ENCODE measurements at places on chromosomes 13 and 19.

- no peak for DNase-seq
These were observed 18.5 kb downstream of the PTPRS start for GRCh38 chr19:5321851-5322681.

DNA sequence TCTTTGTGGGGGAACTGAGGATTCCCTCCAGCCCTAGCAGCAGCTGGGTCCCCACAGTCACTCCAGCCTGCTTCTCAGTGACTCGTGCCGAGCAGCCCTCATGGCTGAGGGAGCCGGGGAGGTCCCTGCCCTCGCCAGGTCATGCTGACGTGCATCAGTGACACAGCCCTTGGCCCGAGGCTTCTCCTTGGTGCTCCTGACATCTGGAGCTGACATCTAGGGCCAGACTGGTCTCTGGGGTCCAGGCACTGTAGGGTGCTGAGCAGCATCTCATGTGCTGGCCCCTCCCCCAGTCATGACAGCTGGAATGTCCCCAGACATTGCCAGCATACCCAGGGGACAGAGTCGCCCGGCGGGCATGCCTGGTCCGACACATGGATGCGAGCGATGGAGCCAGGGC, 14.4 kb downstream of the COMP start:
- no peak for DNase-seq

DNA sequence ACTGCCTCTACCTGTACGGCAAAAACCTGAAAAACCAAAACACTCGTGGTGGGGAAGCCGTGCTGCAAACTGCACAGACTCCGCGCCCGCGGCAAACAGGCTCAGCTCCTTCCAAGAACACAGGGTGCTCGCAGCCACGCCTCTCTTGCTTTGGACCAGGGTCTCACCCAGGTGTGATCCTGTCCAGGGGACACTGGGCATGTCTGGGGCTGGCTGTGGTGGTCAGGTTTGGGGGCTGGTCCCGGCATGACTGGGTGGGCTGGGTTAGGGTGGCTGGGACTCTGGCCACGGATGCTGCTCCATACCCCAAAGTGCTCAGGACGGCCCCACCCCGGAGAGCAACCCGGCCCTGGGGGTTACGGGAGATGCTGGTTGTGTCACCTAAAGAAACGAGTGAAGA, 13.9 kb downstream of the GPX4 start:
- DNase-seq: no peak

- no peak for DNase-seq
These were observed 26.9 kb downstream of the PCCA start for GRCh38 chr13:100115693-100116254.

DNA sequence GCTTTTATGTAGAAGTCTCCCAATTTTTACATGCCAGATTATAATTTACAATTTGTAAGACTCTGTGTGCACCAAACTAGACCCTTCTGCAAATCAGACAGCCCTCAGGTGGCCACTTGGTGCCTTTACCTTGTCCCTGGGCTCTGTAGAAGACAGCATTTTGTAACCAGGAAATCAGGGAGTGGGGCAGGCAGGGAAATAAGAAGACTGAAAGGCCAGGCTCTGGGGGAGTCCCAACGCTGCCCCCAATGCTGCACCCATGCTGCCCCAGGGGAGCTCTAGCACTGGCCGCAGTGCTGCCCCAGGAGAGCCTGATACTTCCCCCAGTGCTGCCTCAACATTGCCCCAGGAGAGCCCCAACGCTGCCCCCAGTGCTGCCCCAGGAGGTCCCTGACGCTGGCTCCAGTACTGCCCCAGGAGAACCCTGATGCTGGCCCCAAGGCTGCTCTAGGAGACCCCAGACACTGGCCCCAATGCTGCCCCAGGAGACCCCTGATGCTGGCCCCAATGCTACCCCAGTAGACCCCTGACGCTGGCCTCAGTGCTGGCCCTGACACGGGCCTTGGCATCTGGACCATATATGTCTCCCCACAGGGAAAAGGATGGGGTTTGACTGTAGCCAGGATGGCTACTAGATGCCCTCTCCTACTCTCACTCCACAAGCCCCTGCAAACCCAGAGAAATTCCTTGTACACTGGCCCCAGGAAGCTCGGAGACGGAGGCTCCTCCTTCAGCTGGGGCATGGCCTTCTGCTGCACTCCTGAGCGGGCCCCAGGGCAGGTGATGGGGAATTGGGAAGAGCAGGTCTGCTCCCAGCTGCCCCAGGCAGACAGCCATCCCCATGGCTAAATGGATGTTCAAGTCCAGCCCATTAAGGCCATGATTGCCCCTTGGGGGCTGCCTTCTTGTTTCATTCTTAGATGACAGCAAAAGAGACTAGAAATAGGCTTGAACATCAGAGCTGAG, 23.6 kb downstream of the VSTM2B start:
- DNase-seq: no peak

DNA sequence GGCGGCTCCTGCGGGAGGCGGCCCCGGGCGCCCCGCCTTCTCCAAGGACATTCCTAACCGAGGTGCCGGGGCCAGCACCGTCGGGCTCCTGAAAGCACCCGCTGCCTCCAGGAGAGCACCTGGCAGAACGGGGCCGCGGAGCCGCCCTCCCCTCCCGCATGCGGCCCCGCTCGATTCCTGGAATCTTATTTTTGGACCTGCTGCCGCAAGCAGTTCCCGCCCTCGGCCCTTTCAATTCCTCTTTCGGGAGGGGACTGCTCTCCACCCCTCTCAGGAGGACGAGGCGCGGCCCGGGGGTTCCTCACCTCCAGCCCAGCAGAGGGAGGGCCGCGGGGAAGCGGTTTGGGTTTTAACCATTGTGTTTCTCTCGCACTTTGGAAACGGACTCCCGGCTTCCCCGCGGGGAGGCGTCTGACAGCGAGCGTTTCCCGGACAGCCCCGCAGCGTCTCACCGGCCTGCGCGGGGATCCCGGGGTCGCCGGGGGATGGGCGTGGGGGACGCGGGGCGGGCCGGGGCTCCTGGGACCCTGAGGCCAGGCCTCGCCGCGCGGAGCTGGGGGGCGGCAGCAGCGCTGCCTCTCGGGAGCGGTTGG, 849 bp downstream of the GAS6 start:
- no peak for DNase-seq

- DNase-seq: no peak
These were observed 165.4 kb downstream of the FLT1 start for GRCh38 chr13:28329395-28330158.

DNA sequence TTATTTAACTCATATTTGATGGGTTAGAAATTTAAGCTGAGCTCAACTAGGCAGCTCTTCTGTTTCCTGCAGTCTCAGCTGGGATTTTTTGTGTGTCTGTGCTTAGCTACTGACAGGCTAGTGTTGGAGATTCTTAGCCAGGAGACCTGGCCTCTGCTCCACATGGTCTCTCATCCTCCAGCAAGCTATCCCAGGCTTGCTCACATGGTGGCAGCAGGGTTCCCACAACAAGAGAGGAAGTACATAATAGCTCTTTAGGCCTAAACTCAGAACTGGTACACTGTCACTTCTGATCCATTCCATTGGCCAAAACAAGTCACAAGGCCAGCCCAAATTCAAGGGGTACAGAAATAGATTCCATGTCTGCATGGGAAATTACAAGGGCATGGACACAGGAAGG, 406.2 kb downstream of the SUCLA2 start:
- DNase-seq: no peak
